Suppressor macrophage treated with lipopolysaccharide for 1 hour (primary cell): ENCODE measurements at places on chromosomes 7 and 10.

DNA sequence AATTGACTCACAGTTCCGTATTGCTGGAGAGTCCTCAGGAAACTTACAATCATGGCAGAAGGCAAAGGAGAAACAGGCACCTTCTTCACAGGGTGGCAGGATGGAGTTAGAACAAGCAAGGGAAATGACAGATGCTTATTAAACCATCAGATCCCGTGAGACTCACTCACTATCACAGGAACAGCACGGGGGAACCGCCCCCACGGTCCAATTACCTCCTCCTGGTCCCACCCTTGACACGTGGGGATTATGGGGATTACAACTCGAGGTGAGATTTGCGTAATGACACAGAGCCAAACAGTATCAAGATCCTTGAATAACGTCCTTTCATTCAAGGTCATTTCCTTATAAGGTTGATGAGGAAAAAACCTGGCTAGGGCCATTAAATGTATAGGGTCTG lies 176.6 kb downstream of the TPK1 start:
- DNase-seq = no peak

GRCh38 chr10:69558559-69558958 lies 14.7 kb downstream of the NEUROG3 start:
- DNase-seq = no peak

GRCh38 chr10:86261941-86262687 lies 104.5 kb downstream of the GRID1 start:
- peak; percentile 33 for DNase-seq

DNA sequence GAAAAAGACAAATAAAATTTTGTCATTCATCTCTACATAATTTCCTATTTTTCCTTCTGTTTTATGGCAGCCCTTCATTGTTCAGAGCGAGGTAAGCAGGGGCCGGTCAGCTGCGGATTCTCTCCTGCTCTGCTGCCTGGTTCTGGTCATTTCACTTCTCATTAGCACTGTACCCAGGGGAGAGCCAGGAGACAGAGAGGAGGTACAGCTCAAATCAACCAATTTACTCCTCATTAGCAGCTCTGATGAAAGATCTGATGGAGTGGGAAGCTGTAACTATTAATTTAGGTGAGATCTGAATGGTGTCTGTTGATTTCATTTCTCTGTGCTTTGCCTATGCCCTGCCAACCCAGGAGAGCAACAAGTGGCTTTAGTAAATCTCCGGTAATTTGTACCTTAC lies 241.5 kb upstream of the PFKP start:
- no peak for DNase-seq

DNA sequence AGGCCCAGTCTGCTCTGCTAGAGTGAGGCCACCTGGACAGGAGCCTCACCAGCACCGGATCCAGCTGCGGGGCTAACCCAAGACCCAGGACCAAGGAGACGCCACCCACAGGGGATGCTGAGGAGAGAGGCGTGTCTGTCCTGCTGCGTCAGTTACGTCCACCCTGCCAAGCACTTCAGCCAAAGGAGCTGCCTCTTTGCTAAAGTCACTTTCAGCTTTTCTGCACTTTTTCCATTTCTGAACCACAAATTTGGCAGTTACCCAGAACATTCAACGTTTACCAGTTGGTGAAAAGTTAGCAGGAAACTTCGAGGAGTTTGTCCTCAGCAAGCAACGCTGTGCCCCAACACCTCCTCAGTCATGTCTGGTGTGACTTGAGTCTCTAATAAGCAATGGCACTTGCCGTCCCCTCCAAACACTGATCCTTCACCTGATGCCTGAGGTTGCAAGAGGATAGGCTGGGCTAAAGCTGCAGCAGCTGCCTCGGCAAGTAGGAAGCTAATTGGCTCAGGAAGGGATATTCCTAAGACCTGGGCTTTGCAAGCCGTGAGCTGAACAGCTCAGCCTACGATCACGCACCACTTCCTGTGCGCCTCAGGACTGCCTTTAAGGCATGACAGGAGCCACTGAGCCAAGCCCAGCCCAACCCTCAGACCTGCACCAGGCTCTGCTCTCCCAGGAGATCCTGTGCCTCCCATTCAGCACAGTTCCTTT lies 40.1 kb downstream of the KCNH2 start:
- DNase-seq = no peak
